ENCODE measurements at places on chromosomes 7 and 10. TPM values are rescaled to one million over a fixed set of nuclear protein-coding genes. Genes with fewer than 3 reads are reported as not detected.

DNA sequence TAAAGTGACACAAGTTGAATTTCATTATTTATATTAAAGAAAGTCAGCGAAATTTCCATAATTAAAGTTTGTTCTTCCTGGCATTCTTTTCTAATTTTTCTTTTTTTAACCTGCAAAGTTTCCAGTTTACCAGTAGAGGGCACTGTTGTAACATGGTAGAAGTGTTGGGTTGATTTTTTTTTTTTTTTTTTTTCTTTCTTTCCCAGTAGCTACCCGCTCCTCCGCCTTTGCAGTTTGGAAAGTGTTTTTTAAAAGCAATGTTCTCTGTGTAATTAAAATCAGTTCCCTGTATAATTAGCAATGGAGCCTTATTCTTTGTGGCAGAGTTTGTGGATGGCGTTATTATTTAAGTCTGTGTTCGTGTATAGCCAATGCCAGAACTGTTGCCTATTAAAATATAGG is 53.7 kb downstream of the TAF3 start:
- DNase-seq, result peak; percentile 58

DNA sequence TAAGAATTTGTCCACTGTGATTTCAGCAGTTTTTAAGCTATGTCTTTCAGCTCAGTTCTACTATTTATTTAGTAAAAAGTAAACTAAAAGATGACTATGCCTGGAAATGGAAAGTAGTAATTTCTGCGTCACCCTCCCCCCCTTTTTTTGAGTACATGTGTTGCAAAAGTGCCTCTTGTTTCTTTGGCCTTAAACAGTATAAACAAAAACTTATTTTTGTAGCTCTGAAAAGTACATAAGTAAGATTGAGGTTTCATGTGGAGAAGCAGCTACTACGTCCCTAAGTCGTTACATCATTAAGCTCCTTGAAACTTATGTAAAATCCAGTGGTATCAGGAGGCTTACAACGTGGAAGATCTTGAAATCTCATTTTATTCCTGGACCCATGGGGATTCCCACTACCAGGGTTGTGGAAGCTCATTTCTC is 46.3 kb upstream of the HBP1 start:
- peak; percentile 30 for DNase-seq

DNA sequence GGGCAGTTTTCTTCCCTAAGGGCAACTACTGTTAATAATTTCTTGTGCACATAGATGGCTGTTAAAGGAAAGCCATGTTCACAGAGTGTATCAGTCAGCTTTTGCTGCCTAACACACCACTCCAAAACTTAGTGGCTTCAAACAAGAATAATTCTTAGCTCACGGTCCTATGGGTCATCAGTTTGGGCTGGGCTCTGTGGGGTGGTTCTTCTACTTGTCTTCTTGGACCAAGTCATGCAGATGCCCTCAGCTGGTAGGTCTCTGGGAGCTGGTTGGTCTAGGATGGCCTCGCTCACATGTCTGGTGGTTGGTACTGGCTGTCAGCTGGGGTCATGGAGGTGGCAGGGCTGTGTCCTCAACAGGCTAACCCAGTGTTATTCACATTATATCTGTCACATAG is 39.6 kb downstream of the TBATA start:
- DNase-seq, result no peak

Gene TMEM26
- total RNA-seq, result not detected

- no peak for DNase-seq
Observed at GRCh38 chr7:35781200-35781701, 19.6 kb upstream of the SEPTIN7 start.

DNA sequence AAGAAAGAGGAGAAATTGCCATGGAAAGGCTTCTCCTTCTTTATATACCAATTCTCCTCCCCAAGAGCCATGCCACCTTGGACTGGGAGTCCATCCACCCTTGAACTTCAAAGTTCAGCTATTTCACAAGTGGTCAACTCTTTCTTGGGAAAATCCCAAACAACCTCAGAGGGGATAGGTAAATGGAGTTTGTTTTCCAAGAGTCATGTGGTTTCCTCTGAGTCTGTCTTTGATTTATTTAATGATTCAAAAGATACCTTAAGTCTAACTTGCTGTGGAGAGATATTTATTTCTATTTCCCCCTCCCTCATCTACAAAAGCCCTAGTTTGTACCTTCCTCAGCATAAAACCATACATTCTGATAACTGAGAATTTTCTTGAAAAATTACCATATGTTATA is 758.6 kb upstream of the IGFBP3 start:
- DNase-seq, result no peak

- DNase-seq, result no peak
Observed at GRCh38 chr7:15836041-15836440, 149.6 kb upstream of the MEOX2 start.

- no peak for DNase-seq
Observed at GRCh38 chr7:70347463-70348254, 749.4 kb downstream of the AUTS2 start.

- no peak for DNase-seq
Observed at GRCh38 chr7:104040666-104041065, 51.2 kb upstream of the RELN start.

Gene GPR22
- total RNA-seq, result not detected

DNA sequence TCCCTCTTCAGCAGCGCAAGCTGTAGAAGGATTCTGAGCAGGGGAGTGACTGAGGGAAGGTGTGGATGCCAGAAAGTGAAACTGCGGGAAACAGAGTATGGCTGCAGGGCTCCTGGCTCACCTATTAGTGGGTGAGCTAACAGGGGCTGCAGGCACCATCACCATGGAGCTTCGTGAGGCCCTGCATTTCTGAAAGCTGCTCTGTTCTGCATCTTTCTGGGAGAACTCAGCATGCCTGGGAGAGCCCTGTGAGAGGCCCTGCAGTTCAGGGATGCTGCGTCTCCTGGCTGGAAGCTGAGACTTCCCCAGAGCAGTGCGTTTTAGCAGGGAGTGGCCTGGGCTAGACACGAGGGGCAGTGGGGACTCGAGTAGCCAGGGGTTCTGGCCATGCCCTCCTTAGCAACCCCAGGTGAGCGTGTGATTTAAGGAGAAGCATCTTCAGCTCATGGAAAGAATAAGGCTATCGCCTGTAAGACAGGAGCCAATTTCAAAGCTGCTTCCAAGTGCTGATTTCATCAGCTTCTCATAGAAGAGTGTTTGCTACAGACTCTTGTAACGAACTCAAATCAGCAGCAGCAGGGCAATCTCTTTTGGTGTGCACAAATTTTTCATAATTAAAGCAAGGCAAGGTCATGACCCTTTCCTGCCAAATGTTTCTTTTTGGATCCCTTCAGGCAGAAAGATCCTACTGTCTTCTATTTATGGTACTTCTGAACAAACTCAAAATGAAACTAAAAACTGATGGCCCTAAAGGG is 293.6 kb upstream of the ZNF32 start:
- DNase-seq, result peak; percentile 9

DNA sequence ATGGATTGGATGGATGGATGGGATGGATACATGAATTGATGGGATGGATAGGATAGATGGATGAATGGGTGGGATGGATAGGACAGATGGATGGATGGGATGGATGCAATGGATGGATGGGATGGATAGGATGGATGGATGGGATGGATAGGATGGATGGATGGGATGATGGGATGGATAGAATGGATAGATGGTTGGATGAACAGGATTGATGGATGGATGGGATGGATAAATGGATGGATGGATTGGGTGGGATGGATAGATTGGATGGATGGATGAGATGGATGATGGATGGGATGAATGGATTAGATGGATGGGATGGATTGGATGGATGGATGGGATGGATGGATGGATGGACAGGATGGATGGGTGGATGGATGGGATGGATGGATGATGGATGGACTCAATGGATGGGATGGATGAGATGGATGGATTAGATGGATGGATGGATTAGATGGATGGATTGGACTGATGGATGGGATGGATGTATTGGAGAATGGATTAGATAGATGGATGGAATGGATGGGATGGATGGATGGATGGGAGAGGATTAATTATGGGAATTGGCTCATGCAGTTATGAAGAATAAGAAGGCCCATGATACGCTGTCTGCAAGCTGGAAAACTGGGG is 136.4 kb downstream of the ADAM12 start:
- DNase-seq, result no peak

Gene OR9A2
- not detected for total RNA-seq

Gene ECHDC3
- total RNA-seq, result 67.5 TPM

Gene RNF148
- total RNA-seq, result not detected

GRCh38 chr7:90225181-90225580 is 13.6 kb downstream of the STEAP2 start:
- no peak for DNase-seq

DNA sequence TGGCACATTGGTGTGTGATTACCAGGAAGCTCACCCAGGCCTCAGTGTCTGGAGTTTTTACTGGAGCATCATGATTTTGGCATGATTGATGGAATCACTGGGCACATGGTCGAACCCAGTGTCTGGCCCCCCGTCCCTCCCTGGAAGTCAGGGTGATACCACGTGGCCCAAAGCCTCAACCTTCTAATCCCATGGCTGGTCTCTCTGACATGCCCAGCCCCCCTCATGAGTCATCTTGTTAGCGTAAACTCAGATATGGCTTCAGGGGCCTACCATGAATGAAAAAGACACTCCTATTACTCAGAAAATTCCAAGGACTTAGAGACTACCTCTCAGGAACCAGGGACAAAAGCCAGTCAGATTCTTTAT is 109.3 kb downstream of the GRK5 start:
- peak; percentile 62 for DNase-seq

- DNase-seq, result peak; percentile 27
Observed at GRCh38 chr7:46786221-46786954, 795.5 kb downstream of the TNS3 start.

Gene PDK4
- 697 TPM for total RNA-seq

GRCh38 chr7:5532536-5533335 is 109.1 kb upstream of the TNRC18 start:
- peak; percentile 78 for DNase-seq

Gene TRIM50
- total RNA-seq, result 27.7 TPM

DNA sequence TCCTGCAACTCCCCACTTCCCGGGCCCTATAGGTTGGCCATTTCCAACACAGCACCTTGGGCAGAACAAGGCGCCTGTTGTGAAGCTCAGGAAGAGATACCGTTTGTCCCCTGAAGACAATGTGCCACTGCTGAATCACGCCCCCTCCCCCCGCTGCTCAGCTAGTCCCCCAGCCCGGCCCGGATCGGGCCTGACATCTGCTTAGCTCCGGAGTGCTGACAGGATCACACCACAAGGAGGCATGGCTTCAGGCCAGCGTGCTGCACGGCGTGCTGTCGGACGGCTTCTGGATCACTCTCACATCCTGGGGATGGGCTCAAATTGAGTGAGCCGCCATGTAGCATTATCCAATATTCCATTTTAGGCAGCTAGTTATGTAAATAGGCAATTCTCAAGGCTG is 62.1 kb upstream of the EFCAB10 start:
- peak; percentile 65 for DNase-seq

Gene SPDYE11
- total RNA-seq, result not detected

- no peak for DNase-seq
Observed at GRCh38 chr7:5456409-5456808, 32.8 kb upstream of the TNRC18 start.

All from stomach (tissue), 19 donors.